ENCODE measurements at places on chromosomes 16 and 17.

DNA sequence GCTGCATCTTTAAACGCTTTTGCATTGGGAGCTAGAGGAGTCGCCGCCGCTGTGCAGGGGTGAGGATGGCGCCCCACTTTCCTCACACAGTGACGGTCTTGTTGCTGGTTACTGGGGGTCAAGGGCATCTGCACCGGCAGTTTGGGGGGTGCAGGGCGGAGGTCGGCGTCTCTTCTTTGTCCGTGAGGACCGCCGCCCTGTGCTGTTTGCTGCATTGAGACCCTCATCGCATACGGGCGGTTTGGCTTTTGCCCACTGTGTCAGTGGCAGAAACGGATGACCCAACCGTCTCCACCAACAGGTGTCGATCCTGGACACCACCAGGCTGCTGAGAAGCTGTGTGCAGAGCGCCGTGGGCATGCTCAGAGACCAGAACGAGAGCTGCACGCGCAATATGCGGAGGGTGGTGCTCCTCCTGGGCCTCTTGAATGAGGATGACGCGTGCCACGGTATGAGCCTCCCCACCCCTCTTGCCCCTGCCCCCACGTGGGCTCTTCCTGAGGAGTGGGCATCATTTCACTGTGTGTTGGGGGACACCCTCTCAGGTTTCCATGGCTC lies 61.2 kb upstream of the ENDOV start:
- no peak for DNase-seq

DNA sequence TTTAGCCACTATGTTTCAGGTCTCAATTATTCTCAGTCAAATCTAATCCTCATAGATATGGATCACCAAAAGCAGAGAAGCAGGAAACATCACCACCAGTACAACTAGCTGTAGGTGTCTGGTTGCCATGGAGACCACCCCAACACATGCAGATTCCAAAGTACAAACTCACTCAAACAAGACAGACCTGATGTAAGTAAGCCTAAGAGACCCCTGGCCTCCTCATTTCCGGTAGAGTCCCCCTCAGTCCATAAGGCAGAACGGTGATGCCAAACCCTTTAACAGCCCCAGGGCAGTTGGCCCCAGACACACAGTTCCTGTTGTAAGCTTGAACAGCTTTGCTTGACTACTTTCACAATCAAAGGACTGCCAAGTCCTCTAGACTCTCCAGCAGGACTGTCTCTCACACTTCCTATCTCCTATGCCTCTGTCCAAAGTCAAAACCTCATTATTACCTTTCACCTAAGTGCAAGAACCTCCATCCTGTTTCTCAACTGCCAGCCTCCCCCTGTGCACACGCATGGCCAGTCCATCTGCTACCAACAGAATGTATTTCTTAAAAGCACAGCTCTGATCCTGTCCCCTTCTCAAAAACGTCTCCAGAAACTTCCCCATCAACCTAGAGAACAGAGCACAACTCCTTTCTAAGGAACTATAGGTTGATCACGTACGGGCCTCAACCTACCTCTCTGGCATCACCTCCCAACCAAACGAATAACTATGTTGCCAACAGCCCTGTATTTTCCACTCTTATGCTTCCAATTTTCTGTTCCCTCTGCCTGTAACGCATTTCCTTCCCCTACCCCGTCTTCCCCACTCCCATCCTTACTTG lies 23.9 kb downstream of the SLC39A11 start:
- DNase-seq: no peak

GRCh38 chr17:82228278-82228841 lies 482 bp upstream of the SLC16A3 start:
- DNase-seq: no peak

- DNase-seq: no peak
Measured at GRCh38 chr17:30278032-30278431, 13.7 kb downstream of the BLMH start.

- no peak for DNase-seq
Measured at GRCh38 chr17:17877529-17878358, 41.0 kb upstream of the SREBF1 start.

- no peak for DNase-seq
Measured at GRCh38 chr17:45946841-45947256, 52.2 kb upstream of the STH start.

- no peak for DNase-seq
Measured at GRCh38 chr17:57663326-57664070, 81.6 kb downstream of the CCDC182 start.

GRCh38 chr16:73233329-73233765 lies 185.4 kb upstream of the ZFHX3 start:
- no peak for DNase-seq

DNA sequence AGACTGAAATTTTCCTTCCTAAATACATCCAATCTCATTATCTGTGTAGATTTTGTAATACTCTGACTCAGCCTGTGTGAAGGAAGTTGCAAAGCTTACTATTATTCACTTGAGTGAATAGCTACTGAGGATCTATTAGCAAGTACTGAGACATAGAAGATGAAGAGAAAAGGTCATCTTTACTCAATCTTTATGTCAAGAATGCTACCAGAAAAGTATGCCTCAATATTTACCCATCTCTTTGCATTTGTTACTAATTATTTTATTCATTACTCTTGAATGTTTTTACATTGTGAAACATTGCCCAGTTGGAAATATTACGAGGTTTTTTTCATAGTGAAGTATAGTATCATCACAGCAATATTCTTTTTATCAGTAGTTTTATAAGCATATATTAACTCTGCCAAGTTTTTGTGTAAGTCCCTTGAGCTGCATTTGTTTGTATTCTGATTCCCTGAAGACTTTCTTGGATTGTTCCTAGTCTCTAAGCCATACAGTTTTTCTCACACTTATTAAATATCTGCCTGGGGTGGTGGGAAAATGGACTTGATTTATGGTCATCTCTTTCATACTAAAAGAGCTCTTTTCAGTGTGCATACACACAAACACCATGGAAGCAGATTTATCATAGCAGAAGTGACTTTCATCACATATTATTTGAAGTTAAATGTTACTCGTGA lies 110.4 kb downstream of the MRTFB start:
- no peak for DNase-seq

- DNase-seq: no peak
Measured at GRCh38 chr17:66604376-66604775, 230.5 kb upstream of the CACNG5 start.

GRCh38 chr16:53904533-53904932 lies 200.6 kb downstream of the FTO start:
- DNase-seq: no peak

GRCh38 chr16:81278526-81278925 lies 36.2 kb upstream of the GAN start:
- DNase-seq: no peak

DNA sequence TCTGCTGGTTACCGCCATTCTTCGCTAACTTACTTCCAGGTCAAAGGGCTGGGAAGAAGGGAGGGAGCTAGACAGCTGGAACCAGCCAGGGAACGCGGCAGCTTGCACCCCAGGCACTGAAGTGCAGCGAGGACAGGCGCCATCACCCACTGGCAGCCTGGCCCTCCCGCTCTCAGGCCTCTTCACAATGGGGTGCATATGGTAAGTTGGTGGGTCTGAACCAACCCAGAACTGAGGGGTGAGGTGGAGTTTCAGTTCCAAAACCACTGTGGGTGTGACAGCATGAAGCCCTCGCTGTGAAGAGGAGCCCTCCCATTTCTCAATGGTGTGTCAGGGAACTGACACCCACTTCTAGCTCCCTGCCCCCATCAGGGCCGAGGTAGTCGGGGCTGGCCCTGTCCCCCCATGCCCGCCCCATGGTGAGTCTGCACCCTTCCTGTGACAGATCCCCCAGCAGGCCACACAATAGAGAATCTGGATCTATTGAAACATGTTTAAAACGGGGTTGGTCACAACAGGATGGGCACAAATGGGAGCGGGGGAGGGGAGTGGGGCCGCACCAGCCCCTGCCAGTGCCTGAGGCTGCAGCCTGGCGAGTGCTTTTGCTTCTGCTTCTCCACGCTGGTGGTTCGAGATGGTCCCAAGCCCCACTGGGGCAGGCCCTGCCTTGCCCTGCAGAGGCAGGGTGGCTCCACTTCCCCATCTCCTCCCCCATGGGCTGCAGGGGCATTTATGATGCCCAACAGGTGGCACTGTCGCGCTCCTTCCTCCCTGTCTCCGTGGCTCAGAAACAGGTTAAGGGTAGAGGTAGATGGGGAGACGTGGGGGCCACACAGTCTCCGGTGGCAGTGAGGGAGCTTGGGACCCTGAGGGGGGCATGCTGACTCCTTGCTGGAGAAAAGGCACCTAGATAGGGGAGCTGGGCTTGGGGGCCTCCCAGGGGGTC lies 2.3 kb downstream of the LIMD2 start:
- no peak for DNase-seq

Data from NCI-H187 treated with DMSO at 0.1 percent for 48 hours (cell line).